ENCODE measurements at places on chromosomes 5 and 9.

GRCh38 chr9:86253577-86253976, 5.9 kb downstream of the C9orf153 start:
- DNase-seq = no peak

DNA sequence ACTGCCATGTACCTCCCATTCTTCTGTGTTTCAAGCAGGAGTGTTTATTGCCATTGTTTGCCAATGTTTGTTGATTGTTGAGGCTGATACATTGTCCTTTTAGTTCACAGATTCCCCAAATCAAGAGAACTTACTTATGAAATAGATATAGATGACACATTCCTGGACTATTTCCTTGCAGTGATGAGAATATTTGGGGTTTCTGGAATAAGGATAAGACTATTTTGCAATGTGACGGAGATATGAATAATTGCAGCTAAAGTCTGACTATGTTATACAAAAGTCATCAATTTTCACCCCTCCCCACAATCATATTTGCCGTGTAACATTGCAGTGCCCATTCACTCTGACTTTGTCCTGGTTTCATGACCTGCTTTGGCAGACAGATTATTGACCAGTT, 460.8 kb downstream of the CDH10 start:
- no peak for DNase-seq

- no peak for DNase-seq
Observed at GRCh38 chr5:142408981-142409481, 84.2 kb upstream of the SPRY4 start.

GRCh38 chr5:159913048-159913447, 3.2 kb upstream of the ADRA1B start:
- DNase-seq = no peak

- no peak for DNase-seq
Observed at GRCh38 chr9:137013571-137013940, 14.5 kb downstream of the ABCA2 start.

DNA sequence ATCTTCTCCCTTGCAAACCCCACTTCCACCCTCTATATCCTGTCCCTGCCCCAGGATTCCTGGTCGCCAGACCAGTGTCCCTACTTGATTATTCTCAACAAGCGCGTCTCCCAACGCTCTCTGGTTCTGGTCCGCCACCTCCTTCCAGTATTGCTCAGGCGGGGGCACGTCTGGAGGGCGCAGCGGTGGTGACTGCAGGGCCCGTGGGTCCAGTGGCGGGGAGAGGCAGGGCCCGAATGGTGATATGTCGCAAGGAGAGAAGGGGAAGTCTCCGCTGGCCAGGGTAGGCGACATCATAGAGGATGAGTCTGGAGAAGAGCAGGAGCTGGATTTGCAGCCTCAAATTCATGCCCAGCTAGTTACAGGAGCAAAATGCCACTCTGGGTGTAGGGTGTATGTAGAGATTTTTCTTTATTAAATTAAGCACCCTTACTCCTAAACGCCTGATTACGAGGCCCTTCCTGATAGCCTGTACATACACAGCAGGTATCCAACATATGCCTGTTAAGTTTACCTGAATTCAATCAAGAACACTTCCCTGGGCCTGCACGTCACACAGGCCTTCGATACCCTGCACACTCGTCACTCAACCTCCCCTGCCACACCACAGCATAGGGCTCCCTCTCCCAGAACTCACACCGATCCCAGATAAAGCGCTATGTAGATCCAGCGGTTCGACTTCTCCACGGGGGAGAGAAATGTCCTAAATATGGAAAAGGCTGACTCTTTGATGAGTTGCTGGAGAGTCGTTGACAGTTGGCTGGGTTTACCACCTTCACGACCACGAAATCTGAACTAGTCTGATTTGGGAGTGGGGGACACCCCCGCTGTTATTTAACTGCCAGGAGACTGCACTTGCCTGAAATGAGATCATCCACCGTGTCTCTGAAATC, 4.8 kb downstream of the MCIDAS start:
- DNase-seq = no peak

DNA sequence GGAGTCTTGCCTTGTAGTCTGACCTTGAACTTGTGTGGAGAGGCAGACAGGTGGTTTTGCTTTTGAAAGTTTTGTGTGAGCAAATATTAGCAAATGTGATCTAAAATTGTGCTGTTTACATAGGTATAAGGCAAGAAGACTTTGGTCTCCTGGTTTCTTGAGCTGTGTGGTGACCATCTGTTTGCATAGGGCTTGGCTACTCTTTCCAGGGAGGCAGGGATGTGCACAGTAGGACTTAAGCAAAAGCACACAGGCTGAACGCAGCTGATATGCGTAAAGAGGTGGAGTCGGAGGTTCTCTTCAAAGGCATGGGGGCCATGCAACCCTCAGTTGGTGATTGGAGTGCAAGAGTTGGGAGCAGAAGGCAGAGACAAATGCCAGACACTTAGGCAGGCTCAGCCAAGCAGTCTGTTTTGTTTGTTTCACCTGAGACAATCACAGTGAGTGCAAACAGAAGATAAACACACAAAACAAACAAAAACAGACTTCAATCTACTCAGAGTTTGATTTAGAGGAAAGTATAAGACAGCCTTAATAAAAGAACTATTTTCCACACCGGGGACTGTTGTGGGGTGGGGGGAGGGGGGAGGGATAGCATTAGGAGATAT, 744.2 kb downstream of the MTRR start:
- no peak for DNase-seq

DNA sequence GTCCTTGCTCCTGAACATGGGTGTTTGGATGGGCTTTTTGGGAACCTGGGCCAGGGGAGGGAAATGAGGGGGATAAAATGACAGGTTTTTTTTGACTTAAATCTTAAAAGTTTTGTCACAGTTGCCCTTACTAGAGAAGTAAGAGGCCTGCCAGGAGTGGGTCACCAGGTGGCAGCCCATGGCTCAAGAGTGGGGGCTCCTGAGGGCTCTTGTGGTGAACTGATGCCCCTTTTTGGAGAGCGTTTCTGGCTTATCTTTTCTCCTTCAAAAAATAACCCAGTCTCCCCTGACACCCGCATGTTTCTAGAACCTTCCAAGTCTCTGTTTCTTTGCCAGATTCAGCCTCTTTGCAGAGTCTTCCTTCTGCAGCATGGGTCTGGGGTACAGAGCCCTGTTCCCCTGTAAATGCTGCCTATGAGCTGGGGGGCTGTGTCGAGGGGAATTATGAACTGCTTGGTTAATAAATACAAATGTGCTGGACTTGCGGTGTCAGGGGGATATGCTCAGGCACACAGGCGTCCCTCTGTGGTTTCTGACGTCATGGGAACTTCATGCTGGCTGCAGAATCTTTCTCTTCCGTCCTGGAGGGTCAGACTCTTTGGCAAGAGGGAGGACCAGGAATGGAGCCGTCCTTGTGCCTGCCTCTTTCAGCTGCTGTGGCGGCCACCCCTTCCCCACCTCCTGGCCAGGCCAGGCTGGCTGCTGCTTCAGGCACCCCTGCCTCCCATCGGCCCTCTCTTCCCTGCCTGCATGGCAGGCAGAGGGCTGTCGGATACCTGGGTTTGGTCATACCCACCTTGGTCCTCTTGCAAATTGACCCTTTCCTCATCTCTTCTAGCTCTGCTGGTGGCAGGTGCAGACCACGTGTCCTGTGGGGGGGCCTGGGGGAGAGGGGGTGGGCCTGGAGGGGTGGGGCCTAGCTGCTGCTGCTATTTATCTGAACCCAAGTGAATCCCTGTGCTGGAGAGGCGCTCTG, 30.1 kb downstream of the PTPA start:
- DNase-seq = no peak

DNA sequence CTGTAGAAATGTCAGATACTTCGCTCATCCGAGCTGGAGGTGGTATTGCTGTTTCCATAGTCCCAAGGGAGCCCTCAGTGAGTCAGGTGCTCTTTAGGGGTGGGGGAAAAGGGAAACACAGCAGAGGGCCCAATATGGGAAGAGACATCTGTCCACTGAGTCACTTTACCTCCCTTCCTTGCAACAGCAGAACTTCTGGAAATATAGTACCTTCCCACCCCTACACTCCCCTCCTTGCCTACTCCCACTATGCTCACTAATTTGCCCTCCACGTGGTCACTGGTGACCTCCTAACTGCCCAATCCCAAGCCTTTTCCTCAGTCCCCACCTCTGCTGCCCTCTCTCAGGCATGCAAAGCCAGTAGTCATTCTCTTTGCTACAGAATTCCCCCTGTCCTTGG, 1.9 kb downstream of the HK3 start:
- DNase-seq = no peak

DNA sequence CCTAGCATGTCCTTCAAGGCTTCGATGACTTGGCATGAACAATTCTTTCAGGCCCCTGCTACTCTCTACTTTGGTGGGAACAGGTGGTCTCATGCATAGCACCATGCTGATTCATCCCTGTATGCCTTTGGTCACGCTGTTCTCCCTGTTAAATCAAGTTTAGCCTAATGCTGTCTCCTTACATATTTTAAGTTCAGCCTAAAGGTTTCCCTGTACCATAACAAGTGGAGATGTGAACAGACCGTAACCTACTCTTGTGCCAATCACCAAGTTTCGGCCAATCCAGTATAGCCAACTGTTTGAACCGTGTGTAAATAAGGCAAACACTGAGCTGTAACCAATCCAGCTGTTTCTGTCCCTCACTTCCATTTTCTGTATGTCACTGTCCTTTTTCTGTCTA, 8.0 kb downstream of the GAS1 start:
- no peak for DNase-seq

DNA sequence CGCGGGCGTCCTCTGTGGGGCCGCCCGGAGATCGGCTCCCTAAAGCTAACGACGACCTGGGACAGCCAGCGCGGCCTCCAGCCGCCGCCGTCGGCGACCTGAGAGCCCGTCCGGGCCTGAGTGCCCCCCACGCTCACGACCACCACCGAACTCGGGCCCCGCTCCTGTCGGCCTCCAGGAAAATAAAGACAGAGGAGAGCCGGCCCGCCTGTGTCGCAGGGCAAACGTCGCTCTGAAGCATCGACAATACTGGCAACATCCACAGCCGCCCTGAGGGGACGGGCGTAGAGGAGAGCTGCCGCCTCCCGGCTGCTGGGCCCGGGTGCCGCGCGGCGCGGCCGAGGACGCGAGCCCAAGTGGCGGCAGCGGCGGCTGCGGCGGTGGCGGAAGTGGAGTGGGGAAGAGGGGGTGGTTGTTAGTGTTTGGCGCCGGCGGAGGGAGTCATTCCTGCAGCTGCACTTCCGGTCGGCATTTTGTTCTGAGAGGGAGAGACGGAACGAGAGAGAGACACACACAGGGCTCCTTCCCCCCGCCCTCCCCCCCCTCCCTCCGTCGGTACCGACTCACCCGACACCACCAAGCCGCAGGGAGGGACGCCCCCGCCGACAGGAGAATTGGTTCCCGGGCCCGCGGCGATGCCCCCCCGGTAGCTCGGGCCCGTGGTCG, at the start of gene NIPBL:
Gene NIPBL (plus strand): TSS at position 471 of the 666 bp plus-strand sequence. CDS start 76,928 bp downstream, outside the sequence.
- peak; percentile 94 for DNase-seq

DNA sequence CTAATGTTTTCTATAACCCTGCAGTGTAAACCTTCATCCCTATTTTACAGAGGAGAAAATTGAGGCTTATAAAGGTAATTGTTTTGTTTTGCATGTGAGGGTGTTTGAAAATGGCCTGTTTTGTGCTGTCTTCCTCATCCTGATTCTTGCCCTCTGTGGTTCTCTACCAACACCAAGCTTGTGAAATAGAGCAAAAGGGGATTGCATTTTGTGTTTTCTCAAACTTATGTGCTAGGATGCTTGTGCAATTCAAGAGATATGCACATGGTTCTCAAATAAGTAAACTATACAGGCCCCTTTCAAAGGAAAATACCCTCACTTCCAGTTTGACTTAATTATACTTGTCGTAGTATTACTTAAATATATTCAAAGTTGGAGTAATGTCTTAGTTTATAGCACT, 17.2 kb downstream of the PAM start:
- DNase-seq = no peak

DNA sequence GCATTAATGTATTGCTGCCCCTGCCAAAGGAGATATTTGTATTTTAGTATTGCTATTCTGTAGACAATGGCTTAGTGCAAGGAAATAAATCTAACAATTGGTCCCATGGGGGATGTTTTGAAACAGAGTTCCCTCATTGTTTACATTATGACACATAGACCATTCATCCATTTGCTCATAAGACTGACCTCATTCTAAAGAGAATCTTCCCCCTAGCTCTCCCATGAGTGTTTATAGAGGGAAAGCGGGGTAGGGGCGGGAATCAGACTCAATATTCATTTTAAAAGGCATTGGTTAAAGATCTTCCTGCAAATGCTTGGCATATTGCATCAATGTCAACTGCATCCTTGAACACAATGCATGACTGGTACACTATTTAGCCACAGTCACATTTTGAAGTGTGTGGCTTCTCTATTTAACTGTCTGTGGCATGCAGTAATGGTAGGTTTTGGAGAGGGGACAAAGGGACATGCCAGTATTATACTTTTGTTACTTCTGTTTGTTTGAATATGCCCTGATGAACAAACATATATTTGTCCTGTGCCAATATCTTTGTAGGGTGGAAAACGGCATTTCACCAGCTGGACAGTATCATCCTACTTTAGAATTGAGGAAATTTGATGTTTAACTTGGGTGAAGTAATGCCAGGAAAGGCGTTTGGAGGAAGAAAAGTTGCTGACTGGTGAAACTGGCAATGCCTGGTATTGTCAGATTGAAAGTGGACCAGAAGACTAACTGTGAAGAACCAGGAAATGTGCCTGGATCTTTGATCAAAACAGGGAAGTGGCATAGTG, 84.1 kb upstream of the MEGF10 start:
- DNase-seq = no peak

DNA sequence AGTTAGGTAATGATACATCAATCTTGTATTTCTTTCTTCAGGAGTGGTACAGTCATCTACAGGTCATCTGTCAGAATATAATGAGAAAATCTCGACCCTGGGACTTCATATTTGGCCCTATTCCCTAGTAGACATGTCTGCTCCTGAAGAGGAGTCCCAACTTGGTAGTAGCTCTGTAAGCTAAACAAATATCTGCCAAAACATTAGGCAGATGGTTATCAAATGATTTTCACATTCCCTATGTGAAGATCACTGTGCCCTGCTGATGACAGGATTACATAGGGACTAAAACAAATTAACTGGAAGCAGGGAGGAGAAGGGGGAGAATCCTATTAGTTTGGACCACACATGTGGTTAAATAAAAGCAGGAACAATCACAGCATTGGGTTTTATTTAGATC, 138.6 kb upstream of the NFIB start:
- no peak for DNase-seq

GRCh38 chr5:16754601-16755000, 137.8 kb upstream of the RETREG1 start:
- no peak for DNase-seq

- no peak for DNase-seq
Observed at GRCh38 chr9:127611603-127611898, 526 bp upstream of the STXBP1 start.

Data from NCI-H510A (cell line).